ENCODE measurements at places on chromosomes 5 and 9. TPM values are rescaled to one million over a fixed set of nuclear protein-coding genes. Genes with fewer than 3 reads are reported as not detected.

- no peak overlapping the region for H3K27ac ChIP-seq
- no peaks in the 10 kb centered on the region for H3K4me1 ChIP-seq
- H3K27me3 ChIP-seq = peaks cover 3% of the 10 kb centered on the region
- no peak overlapping the region for H3K4me3 ChIP-seq
- H3K36me3 ChIP-seq = no peaks in the 10 kb centered on the region
These were observed 88.7 kb downstream of the CFAP90 start for GRCh38 chr5:7762267-7762666.

PRSS3 gene
- total RNA-seq = 10.0 TPM

DNA sequence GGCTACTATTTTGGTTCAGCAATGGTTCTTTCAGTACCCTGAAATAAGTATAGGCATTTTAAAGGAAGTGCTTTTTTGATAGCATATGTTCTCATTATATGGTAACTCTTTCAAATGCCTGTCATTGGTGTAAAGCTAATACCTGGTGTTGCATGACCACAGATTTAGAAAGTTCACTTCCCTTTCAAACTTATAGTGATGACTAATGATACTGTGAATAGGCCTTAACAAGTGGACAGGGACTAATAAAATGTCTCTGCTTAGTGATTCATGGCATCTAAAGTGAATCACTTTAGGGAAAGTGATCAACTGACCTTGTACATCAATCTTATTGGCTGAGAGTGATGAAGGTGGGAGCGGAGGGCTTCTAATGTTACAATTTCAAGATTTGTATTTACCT is 21.6 kb downstream of the MRPL22 start:
- no peak overlapping the region for H3K27ac ChIP-seq
- H3K4me1 ChIP-seq = no peaks in the 10 kb centered on the region
- H3K4me3 ChIP-seq = no peak overlapping the region
- H3K36me3 ChIP-seq = peaks cover 91% of the 10 kb centered on the region
- H3K27me3 ChIP-seq = no peaks in the 10 kb centered on the region

DNA sequence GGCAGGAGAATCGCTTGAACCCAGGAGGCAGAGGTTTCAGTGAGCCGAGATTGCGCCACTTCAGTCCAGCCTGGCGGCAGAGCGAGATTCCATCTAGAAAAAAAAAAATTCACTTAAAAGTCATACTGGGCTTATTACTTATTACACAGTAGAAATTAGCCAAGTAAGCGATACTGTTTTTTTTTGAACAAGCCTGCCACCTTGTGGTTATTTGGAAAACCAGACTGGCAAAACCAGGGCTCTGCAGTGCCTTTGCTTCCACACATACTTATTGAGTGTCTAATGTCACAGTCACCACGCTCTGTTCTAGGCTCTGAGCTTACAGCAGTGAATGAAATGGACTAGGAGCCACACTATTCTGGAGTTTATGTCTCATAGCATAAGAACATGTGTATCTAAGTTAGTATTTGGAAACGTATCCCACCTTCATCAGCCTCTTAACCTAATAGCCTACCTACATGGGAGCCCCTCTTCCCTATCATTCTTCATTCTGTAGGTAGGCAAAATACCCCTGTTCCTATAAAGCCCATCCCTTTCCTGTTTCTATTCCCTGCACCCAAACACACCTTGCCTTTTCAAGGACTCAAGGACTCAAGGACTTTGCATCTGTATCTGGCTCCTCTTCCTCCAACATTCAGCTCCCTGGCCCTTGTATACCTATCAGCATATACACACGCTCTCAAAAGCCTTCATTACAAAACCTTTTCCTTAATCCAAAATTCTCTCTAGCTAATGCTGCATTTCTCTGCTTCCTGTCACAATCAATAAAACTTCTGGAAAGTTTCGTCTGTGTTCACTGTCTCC is 13.9 kb upstream of the BASP1 start:
- H3K4me1 ChIP-seq = no peaks in the 10 kb centered on the region
- no peak overlapping the region for H3K27ac ChIP-seq
- no peaks in the 10 kb centered on the region for H3K27me3 ChIP-seq
- no peak for DNase-seq
- H3K36me3 ChIP-seq = no peaks in the 10 kb centered on the region

GRCh38 chr9:107690021-107690420 is 200.5 kb upstream of the KLF4 start:
- H3K4me1 ChIP-seq = no peaks in the 10 kb centered on the region
- no peak overlapping the region for H3K27ac ChIP-seq
- H3K36me3 ChIP-seq = no peaks in the 10 kb centered on the region
- no peak for DNase-seq
- H3K4me3 ChIP-seq = no peak overlapping the region

DNA sequence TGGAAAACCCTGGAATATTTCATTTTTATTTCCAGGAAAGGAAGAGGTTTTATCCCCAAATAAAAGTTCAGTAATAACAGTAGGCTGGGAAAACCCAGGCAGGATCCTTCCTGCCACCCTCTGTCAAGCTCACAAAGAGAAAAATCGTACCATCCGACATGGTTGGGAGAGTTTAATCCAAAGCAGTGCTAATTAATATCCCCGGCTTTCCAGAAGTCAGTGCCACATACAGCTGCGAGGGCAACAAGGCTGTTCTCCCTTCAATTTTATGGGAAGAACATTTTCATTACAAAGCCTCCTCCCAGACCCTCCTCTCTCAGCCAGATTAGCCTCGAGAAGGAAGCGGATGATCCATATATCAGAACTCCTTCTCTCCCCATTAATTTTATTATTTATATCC is 95.5 kb downstream of the PAX5 start:
- no peaks in the 10 kb centered on the region for H3K4me1 ChIP-seq
- no peak for DNase-seq
- no peaks in the 10 kb centered on the region for H3K36me3 ChIP-seq
- H3K27ac ChIP-seq = no peak overlapping the region

GRCh38 chr9:123481209-123481865 is 125.3 kb downstream of the CRB2 start:
- no peak overlapping the region for H3K4me3 ChIP-seq
- H3K27ac ChIP-seq = no peak overlapping the region
- no peaks in the 10 kb centered on the region for H3K4me1 ChIP-seq
- H3K27me3 ChIP-seq = no peaks in the 10 kb centered on the region

- no peaks in the 10 kb centered on the region for H3K27me3 ChIP-seq
- H3K36me3 ChIP-seq = peaks cover 15% of the 10 kb centered on the region
These were observed 23.5 kb downstream of the DAB2IP start for GRCh38 chr9:121674952-121675351.

DNA sequence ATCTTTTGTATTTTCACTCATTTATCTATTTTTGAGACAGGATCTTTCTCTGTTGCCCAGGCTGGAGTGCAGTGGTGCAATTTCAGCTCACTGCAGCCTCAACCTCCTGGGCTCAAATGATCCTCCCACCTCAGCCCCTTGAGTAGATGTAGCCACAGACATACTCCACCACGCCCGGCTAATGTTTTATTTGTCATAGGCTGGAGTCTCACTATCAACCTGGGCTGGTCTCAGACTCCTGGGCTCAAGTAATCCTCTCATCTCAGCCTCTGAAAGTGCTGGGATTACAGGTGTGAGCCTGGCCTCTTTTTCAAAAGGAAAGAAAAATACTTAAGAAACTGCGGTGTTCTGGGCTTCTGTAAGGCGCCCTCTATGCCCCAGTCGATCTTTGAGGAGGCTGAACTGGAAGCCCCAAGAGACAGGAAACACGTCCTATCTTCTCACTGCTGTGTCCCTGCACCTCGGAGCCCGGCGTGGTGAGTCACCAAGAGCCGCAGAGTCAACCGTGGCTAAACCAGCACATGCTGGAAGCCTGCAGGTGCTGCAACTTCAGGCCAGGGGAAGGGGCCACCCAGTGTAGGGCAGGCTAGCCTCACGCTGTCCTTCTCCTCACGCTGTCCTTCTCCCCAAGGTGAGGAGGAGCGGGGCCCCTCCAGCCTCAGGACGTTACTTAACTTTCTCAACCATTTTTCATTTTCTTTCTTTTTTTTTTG is 15.2 kb upstream of the LHX3 start:
- DNase-seq = no peak
- H3K36me3 ChIP-seq = peaks cover 90% of the 10 kb centered on the region
- H3K27ac ChIP-seq = no peak overlapping the region
- H3K4me3 ChIP-seq = no peak overlapping the region
- H3K4me1 ChIP-seq = no peaks in the 10 kb centered on the region

DNA sequence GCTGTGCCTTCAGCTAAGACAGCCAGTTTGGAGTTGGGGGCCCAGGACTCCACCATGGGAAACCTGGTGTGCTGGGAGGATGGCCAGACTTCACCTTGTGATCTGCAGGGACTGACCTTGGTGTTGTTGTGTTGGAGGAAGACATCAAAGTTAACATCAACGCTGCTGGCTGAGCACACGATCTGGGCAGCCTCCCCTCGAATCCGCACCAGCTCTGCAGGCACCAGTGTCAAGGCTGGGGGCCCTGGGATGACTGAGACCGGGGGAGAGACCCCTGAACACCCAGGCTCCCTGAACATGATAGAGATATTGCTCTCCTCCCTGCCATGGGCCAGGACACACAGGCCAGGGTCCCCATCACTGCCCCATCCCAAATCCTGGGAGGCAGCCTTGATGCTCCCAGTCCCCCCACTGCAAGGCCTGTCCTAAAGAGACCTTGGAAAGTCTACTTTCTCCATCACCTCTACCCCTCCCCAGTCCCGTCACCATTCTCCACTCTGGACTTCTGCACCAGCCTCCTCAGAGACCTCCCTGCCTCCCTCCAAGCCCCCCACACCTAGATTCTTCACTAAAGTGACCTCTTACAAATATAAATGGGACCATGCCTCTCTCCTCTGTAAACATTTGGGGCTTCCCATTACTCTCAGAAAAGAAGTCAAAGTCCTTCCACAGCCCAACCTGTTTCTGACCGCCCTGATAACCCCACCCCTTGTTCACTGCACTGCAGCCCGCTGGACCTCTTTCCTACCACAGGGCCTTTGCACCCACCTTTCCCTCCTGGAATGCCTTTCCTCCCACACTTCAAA is 8.2 kb downstream of the CSF1R start:
- H3K4me1 ChIP-seq = no peaks in the 10 kb centered on the region
- no peaks in the 10 kb centered on the region for H3K36me3 ChIP-seq
- H3K27ac ChIP-seq = no peak overlapping the region
- DNase-seq = peak; percentile 17

DNA sequence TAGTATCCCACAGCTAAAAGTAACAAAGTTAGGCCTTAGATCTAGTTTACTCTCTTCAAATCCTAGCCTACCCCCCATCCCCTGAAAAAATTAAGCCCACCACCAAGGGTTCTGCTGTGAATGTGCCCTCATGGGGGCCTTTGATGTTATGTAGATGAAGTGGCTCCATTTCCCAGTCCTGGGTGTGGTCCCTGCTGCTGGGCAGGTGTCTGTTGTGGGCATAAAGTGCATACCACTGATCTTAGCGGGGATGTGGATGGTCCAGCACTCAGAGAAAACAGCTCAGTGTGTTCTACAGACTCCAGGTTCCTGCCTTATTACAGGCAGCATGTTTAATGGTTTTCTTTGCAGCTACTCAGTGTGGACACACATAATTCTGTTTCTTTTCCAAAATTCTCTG is 1.9 kb downstream of the PCBD2 start:
- no peak overlapping the region for H3K4me3 ChIP-seq
- peaks cover 28% of the 10 kb centered on the region for H3K36me3 ChIP-seq
- H3K4me1 ChIP-seq = peaks cover 36% of the 10 kb centered on the region
- H3K27ac ChIP-seq = no peak overlapping the region
- no peaks in the 10 kb centered on the region for H3K27me3 ChIP-seq

GRCh38 chr9:102700936-102701335 is 294.2 kb upstream of the CYLC2 start:
- no peaks in the 10 kb centered on the region for H3K4me1 ChIP-seq
- H3K27ac ChIP-seq = no peak overlapping the region
- H3K36me3 ChIP-seq = no peaks in the 10 kb centered on the region
- H3K4me3 ChIP-seq = no peak overlapping the region

DNA sequence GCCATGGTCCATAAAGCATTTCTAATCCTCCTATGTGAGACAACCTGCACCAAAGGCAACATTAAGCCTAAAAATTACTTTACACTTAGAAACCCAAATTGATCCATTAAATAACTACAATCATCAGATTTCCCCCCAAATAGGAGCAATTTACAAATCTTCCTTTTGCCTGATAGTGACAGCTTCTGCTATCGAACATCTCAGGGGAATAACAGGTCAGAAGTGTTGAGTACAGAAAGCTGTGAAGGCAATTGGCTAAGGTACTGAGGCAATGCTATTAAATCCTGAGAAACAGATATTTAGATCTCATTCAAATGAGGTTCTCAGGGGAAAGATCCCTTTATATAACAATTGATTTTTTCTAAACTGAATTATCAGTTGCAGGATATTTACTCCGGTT is 141.1 kb downstream of the PIK3R1 start:
- H3K36me3 ChIP-seq = no peaks in the 10 kb centered on the region
- no peak overlapping the region for H3K27ac ChIP-seq
- H3K4me1 ChIP-seq = no peaks in the 10 kb centered on the region
- DNase-seq = no peak
- H3K27me3 ChIP-seq = no peaks in the 10 kb centered on the region

- DNase-seq = peak; percentile 87
- no peaks in the 10 kb centered on the region for H3K27me3 ChIP-seq
- H3K27ac ChIP-seq = no peak overlapping the region
- no peak overlapping the region for H3K4me3 ChIP-seq
These were observed 5.4 kb upstream of the HBEGF start for GRCh38 chr5:140351609-140352334.

DNA sequence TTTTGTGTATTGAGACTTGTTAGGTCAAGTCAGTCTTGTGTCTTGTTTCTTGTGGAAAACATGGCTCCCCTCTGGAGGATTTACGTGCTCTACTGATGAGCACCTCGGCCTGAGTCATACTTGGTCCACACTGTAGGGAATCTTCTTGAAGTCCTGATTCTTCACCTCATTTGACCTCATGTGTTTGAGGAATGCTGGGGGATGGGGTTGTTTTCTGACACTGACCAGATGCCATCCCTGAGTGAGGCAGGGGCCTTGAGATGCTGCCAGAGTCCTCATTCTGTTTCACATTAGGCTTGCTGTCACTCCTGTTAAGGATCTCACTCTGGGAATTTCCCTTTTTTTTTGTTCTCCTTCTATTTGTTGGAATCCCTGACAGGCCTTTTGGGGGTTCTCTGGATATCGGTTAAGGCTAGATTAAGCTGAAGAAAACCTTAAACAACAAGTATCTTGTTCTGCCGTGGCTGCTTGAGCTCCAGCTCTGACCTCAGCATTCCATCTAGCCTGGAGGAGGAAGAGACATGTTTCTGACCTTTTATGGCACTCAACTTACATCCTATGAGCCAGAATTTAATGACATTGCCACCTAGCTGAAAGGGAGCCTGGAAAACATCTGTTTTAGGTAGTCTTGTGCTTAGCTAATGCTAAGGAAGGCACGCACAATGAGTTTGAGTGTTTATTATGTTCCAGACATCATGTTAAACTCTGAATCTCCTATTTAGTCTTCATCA is 20.6 kb downstream of the TCOF1 start:
- no peaks in the 10 kb centered on the region for H3K4me1 ChIP-seq
- H3K4me3 ChIP-seq = no peak overlapping the region
- no peak overlapping the region for H3K27ac ChIP-seq
- DNase-seq = peak; percentile 44
- no peaks in the 10 kb centered on the region for H3K27me3 ChIP-seq

MEGF10 gene
- under 0.01 TPM for total RNA-seq

DNA sequence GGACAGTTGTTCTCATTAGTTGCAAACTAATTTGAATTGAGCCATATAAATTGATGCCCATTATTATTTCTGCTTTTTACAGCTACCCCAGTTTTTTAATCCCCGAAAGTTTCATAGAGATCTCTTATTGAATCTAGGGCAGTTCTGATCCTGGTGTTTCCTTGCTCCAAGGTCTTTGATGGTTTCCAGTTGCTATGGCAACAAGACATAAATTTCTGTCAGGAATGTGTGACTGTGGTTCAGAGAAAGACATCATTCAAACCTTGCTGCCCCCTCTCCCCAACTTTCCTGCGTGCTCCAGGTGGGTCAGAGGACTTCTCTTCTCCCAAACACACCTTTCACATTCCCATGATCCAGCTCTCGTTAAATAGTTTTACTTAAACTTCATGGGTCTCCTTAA is 63.4 kb downstream of the TAF11L14 start:
- DNase-seq = no peak
- no peak overlapping the region for H3K27ac ChIP-seq
- no peaks in the 10 kb centered on the region for H3K4me1 ChIP-seq
- no peak overlapping the region for H3K4me3 ChIP-seq

Measured in stomach (tissue), 19 donors.